Myocyte (in vitro differentiated cells): ENCODE measurements at places on chromosomes 3 and 15.

GRCh38 chr3:160793722-160794252 is 37.8 kb downstream of the PPM1L start:
- DNase-seq, result no peak

DNA sequence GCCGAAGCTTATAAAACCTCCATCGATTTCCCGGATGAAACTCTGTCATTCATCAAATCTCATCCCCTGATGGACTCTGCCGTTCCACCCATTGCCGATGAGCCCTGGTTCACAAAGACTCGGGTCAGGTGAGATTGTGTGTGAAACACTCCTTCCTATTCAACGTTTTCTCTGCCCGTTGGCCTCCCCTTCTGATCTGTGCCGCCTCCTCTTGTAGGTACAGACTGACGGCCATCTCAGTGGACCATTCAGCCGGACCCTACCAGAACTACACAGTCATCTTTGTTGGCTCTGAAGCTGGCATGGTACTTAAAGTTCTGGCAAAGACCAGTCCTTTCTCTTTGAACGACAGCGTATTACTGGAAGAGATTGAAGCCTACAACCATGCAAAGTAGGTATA is 47.4 kb downstream of the SEMA6D start:
- no peak for DNase-seq

DNA sequence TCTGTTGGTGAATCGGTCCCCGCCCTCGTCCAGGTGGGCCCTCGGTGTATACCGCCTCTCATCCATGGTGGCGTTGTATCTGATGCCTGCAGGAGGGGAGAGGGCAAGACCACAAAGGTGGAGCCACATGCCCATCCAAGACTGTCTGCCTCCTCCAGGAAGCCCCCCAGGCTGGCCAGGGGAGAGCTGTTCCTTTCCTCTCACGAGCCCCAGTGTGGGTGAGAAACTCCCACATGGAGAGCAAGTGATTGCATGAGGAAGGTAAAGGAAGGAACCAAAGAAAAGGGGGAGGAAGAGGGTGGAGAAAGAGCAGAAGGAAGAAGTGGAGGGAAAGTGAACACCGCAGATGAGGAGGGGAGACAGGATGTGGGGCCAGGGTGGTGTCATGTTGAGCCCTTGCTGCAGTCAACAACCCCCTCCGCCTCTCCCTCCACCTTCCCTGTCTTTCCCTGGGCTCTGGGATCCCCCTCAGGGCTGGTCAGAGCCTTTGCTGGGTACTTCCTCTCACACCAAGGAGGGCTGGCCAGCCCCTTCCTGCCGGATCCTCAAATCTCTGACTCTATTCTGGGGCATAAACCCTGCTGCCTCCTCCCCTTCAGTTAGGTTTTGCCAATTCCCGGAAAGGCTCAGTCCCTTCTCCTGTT is 49.3 kb downstream of the FEM1B start:
- DNase-seq, result no peak

DNA sequence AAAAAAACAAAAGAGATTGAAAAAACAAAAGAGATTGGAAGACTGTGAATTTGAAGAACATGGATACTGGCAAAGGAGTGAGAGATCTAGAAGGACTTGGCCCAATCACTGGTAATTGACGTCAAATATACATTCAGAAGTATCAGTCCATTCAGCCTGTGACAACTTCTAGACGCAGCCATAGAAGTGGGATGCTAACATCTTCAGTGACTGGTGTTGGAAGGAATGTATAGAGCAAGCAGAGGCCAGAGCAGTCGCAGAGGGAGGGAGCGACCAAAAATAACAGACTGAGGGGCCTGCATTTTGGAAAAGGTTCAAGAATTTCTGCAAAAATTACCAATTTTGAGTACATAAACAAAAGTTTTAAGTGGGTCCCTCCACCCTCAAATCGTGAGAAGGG is 473.3 kb downstream of the CADM2 start:
- no peak for DNase-seq
